ENCODE measurements at places on chromosomes 6 and 20.
A peak's percentile ranks its signal among the peaks of the same experiment; 100 is the strongest.

GRCh38 chr6:143965503-143966171 is 42.4 kb downstream of the PLAGL1 start:
- DNase-seq, result no peak

DNA sequence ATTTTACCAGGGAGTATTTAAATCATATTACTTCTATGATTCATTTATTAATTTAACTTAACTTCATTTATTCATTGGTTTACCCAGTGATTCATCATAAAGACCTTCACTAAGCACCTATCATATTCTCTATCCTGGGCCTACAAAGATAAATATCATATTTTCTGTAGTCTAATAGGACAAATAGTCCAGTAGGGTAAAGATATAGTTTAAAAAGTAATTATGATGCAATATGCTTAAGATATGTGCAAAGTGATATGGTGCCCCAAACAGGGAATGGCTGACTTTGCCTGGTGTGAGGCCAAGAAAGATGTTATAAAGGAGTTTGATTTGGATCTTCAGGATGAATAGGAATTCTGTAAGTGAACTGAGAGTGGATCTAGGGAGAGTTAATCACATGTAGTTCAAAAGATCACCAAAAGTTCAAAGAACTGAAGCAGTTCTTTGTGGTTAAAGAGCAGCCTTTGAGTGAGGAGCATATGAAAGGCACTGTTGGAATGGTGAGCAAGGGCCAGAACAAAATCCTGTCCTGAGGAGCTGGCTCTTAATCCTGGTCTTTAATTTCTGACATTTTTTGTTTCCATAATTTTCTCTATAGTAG is 45.5 kb downstream of the MLIP start:
- no peak for DNase-seq

DNA sequence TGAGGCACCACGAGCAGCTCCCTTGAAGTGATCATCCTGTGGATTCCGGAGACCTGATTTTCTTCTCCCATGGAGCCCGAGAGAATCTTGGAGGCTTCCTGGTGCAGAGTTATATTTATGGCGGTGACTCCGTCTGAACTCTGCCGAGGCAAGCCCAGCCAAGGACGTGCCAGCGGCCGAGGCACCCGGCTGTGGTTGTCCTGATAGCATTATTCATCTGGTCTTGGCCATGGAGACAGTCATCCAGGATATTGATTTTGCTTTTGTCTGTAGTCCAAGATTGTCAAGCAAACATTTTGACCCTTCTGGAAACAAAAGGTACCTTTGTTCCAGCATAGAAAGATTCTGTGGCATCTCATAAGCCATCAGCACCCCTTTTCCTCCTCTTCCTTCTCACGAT is 163.3 kb downstream of the SCML4 start:
- DNase-seq, result no peak

DNA sequence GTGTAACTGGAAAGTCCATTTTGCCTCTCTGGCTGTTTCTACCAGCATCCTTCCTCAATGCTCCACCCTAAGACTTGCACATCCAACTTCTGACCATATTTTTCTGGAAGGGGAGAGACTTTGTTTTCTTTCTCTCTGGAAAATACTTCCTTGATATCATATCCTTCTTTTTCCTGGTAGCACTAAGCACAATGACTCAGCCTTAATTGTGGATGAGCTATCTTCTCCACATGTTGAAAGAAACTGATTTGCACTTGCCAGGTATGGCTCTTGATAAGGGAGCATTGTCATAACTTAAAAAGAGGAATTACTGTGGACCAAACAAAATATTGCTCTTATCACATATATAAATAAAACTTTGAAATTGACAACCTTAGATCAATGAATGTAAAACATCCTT is 30.1 kb upstream of the IBTK start:
- DNase-seq, result no peak

DNA sequence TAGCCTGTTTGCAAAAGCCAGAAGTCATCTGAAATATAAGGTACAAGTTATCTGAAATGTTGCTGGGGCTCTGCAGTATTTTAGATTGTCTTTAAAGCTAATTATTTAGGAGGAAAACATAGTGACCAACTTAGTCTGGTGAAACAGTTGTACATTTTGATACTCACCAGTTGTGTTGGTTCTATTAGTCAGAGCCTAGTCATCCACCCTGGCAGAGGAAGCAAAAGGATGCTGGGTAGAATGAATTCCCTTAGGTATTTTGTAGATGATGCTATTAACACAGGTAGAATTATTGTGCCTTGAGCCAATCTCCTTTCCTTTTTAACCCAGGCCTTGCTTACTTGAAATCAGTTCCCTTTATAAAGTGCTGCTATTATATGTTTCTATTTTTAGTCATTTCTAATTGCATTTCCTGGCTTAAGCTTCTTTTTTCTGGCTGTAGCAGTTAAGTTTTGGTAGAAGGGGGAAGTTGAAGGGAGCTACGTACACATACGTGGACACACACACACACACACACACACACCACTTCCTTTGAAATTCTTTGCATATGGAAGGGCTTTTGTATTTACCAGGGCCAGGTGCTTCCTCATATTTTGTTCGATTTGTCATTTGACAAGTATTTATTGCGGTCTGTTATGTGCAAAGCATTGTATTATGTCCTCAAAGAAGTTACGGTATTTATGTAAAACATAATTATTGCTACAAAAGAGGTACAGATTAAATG is 82.4 kb downstream of the RTN4IP1 start:
- no peak for DNase-seq

DNA sequence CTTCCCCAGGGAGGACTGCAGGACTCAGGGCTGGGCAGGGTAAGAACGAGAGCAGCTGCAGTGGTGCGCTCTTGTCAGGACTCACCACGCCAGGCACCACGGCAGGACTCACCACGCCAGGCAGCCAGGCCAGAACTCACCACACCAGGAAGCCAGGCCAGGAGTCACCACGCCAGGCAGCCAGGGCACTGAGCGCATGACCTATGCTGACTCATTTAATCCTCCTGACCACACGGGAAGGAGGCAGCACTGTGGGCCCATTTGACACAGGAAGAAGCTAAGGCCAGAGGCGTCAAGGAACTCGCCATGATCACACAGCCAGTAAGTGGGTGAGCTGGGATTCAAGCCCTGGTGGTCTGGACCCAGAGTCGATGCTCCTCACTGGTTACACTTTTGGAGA is 189.3 kb downstream of the PREX1 start:
- DNase-seq, result no peak

DNA sequence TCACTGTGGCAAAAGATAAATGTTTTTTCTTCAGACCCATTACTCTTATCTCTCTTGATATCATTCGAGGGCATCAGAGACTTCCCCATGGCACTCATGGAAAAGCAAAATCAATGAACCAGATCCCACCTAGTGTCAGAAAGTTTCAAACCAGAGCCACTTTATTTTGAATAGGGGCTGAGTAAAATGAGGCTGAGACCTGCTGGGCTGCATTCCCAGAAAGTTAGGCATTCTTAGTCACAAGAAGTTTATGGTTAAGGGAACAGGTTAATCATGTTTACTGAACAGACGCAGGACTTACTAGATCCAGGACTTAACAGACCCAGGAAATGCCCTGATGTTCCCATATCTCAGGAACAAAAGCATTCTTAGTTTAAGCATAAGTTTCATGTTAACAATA is 369.9 kb downstream of the BTBD3 start:
- no peak for DNase-seq

GRCh38 chr6:42571611-42572342 is 7.9 kb downstream of the UBR2 start:
- DNase-seq, result no peak

DNA sequence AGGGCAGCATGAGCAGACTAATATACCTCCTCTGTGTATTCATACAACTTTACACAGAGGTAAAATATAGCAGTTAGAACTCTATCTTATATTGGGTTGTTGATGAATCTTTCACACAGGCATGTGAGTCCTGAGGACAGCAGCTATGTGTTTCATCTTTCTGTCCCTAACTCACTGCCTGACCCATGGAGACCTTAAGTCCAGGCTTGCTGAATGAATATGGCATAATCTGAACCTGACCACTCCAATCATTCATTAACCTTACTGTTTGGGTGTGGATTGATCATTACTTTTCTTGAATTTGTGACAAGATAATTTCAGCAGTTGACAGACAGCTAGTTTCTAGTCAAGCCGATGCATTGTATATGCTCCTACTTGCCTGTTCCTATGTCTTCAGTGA is 27.3 kb upstream of the TSPYL1 start:
- DNase-seq, result no peak

DNA sequence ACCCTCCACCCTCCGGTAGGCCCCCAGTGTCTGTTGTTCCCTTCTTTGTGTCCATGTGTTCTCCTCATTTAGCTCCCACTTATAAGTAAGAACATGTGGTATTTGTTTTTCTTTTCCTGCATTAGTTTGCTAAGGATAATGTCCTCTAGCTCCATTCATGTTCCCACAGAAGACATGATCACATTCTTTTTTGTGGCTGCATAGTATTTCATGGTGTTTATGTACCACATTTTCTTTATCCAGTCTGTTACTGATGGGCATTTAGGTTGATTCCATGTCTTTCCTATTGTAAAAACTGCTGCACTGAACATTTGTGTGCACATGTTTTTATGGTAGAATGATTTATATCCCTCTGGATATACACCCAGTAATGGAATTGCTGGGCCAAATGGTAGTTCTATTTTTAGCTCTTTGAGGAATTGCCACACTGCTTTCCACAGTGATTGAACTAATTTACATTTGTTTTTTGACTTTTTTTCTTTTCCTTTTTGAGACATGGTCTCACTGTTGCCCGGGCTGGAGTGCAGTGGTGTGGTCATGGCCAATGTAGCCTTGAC is 4.5 kb downstream of the KPNA5 start:
- DNase-seq, result no peak

GRCh38 chr20:59378396-59378795 is 78.0 kb downstream of the EDN3 start:
- no peak for DNase-seq

DNA sequence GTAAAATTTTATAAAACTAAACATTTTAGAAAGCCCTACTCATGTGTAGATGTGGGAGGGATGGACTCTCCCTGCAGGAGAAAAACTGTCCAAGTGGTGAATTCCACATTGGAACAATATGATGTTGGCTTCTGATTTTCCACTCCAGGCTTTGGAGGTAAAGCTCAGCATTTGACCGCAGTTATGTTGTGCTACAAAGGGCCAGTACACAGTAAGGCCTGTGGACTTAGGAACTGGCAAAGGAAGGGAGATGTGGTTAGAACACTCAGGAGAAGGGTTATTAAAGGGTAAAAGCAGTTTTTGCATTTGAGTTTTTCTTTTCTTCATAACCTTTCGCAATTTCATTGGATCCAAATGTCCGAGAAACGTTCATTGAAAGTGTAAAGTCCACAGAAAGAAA is 150.3 kb upstream of the SASH1 start:
- no peak for DNase-seq

DNA sequence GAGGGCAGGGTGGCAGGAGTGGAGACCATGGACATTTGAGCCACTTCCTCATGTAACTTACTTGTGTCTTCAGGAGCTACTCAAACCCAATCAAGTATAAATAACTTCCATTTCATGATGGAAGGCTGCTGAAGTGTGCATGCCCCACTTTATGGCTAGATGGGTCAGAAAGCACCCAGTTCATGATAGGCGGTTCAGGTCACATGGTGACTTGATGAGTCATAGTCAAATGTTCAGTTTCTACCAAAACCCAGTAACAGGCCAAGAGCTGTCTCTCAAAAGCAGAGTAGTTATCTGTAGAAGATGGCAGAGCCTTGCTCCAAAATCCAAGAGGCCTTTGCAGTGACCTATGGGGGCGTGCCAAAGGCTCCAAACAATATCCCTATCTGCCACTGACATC is 133.7 kb upstream of the TENT5A start:
- DNase-seq, result no peak

GRCh38 chr6:28751514-28751913 is 172.3 kb downstream of the TRIM27 start:
- DNase-seq, result no peak

DNA sequence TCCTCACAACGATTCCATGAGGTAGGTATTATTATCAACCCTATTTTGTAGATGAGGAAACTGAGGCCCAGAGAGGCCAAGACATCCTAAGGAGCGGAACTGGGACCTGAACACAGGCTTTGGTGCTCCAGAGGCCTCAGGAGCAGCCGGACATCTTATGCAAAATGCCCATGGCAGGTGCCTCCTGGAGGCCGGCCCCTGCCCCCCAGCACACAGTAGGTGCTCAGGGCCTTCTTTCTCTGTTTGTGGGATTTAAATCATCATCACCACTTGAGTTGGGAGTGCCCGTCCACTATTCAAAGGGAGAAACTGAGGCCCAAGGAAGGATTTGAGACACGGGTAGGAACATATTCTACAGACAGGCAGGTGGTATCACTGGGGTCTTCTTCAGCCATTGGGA is 41.2 kb downstream of the CEBPB start:
- DNase-seq, result no peak

GRCh38 chr20:14677455-14677854 is 340.0 kb upstream of the FLRT3 start:
- DNase-seq, result no peak

- DNase-seq, result no peak
Measured at GRCh38 chr6:152943260-152943897, 39.5 kb downstream of the FBXO5 start.

DNA sequence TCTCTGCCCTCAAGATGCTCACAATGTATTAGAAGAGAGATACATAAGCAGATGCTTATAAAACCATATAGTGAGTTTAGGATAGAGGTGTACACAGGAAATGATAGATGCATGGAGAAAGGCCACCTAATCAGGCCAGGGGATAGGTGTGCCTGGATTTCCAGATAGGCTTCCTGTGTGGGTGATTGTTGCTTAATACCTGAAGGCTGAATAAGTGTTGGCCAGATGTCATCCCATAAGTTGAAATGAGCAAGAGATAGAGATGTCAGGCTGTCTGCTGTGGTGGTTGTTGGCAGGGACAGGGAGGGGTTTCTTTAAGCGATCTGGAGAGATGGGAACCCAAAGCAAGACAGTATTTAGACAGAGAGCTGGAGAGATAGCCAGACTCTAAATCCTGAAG is 109.8 kb upstream of the SGK1 start:
- no peak for DNase-seq

GRCh38 chr20:20012541-20012940 is 4.6 kb upstream of the NAA20 start:
- peak; percentile 24 for DNase-seq

- DNase-seq, result no peak
Measured at GRCh38 chr6:137472641-137473137, 21.5 kb downstream of the OLIG3 start.

DNA sequence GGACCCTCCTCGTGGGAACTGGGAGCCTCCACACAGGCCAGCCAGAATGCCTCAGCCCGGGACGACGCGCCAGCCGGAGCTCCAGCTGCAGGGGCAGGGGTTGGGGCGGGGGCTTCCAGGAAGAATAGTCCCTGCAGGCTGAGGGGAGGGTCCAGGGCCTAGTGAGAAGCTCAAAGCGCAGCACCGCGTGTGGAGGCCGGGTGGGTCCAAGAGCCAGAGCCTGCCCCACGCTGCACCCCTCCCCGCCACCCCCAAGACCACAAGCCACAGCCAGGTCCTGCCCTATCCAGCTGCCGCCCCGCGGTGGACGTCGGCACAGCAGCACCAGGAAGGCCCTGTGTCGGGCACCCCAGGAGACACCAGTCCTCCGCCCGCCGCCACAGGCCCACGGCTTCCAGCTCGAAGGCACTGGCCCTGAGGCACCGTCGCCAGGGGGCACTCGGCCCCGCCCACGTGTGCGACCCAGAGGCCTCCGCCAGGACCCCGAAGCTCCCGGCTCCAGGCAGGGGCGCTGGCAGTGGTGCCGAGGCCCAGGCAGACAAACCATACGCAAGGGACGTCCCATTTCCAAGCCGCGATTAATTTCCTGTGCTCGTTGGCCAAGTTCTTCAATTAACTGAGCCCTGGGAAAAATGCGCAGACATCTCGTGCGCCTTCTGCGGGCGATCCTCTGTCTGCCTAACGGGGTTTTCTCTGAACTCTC is 19.5 kb downstream of the KCNQ2 start:
- no peak for DNase-seq
